ENCODE measurements at places on chromosomes 2 and 18. TPM values are rescaled to one million over a fixed set of nuclear protein-coding genes. Genes with fewer than 3 reads are reported as not detected.

Gene CMPK2
- 15.4 TPM for total RNA-seq

Gene DDX1
- total RNA-seq: 103 TPM

Gene GPR75
- 1.1 TPM for total RNA-seq

Gene DCDC2C
- total RNA-seq: not detected

Gene BMP10
- not detected for total RNA-seq

Gene SPC25
- total RNA-seq: 2.6 TPM

Gene LDLRAD4
- 0.22 TPM for total RNA-seq

Gene ECEL1
- total RNA-seq: not detected

Gene CNGA3
- not detected for total RNA-seq

Gene UGT1A3
- total RNA-seq: not detected

Gene PPP4R1
- total RNA-seq: 114 TPM

Gene COLEC12
- total RNA-seq: 13.2 TPM

Gene FAM124B
- 0.22 TPM for total RNA-seq

Gene FKBP1B
- total RNA-seq: 10.9 TPM

Gene CRYGD
- total RNA-seq: not detected

Gene TIMM21
- 25.0 TPM for total RNA-seq

Gene OTOS
- not detected for total RNA-seq

Gene UGT1A7
- total RNA-seq: not detected

Measured in uterine smooth muscle cell (primary cell).